ENCODE measurements at places on chromosomes 6 and 20. TPM values are rescaled to one million over a fixed set of nuclear protein-coding genes. Genes with fewer than 3 reads are reported as not detected.

- no peaks in the 10 kb centered on the region for H3K36me3 ChIP-seq
- peaks cover 6% of the 10 kb centered on the region for H3K4me1 ChIP-seq
- H3K27ac ChIP-seq, result no peak overlapping the region
- H3K27me3 ChIP-seq, result no peaks in the 10 kb centered on the region
- DNase-seq, result no peak
- H3K4me3 ChIP-seq, result no peak overlapping the region
Measured at GRCh38 chr6:109253366-109253765, 128.9 kb downstream of the CD164 start.

DNA sequence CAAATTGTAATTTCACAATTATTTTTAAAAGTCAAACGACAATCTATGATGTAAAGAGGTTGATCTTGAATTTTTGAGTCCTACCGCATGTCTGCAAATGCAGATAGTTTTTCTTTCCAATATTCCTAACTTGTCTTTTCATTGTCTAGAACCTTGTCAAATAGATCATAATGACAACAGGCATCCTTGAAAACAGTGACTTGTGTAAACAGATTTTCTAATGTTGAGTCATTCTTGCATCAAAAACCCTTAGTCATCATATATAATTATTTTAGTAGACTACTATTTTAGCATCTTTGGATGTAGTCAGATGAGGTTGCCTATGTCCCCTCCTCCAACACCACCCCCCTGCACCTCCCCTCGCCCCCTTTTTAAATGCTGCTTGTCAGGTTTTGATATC is 43.8 kb downstream of the BMP6 start:
- H3K27ac ChIP-seq, result no peak overlapping the region
- H3K27me3 ChIP-seq, result no peaks in the 10 kb centered on the region
- H3K4me1 ChIP-seq, result peaks cover 27% of the 10 kb centered on the region
- no peaks in the 10 kb centered on the region for H3K36me3 ChIP-seq
- H3K4me3 ChIP-seq, result no peak overlapping the region

DNA sequence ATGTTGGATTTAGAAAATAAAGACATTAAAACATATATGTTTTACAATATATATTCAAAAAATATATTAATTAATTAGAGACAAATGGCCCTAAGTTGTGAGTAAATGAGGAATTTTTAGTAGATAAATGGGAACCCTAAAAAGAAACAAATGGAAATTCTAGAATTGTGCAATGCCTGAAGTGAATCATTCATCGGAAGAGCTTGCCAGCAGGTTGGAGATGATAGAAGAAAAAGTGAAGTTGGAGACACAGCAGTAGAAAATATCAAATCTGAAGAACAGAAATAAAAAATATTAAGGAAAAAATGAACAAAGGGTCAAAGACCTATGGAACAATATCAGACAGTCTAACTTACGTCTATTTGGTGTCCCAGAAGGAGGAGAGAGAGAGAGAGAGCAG is 109.4 kb upstream of the NEDD9 start:
- H3K36me3 ChIP-seq, result no peaks in the 10 kb centered on the region
- no peak overlapping the region for H3K27ac ChIP-seq
- DNase-seq, result no peak

GRCh38 chr6:12294851-12295536 is 4.8 kb downstream of the EDN1 start:
- H3K27ac ChIP-seq, result no peak overlapping the region
- peaks cover 16% of the 10 kb centered on the region for H3K27me3 ChIP-seq
- H3K4me3 ChIP-seq, result no peak overlapping the region
- H3K36me3 ChIP-seq, result no peaks in the 10 kb centered on the region
- DNase-seq, result no peak

Gene ZNF334
- 15.2 TPM for total RNA-seq

Gene TCF15
- total RNA-seq, result 2.0 TPM

Gene ULBP2
- total RNA-seq, result 1.1 TPM

Gene F13A1
- 11.4 TPM for total RNA-seq

All from GM23338 (cell line).